ENCODE measurements at places on chromosomes 16 and 17. TPM values are rescaled to one million over a fixed set of nuclear protein-coding genes. Genes with fewer than 3 reads are reported as not detected.

DNA sequence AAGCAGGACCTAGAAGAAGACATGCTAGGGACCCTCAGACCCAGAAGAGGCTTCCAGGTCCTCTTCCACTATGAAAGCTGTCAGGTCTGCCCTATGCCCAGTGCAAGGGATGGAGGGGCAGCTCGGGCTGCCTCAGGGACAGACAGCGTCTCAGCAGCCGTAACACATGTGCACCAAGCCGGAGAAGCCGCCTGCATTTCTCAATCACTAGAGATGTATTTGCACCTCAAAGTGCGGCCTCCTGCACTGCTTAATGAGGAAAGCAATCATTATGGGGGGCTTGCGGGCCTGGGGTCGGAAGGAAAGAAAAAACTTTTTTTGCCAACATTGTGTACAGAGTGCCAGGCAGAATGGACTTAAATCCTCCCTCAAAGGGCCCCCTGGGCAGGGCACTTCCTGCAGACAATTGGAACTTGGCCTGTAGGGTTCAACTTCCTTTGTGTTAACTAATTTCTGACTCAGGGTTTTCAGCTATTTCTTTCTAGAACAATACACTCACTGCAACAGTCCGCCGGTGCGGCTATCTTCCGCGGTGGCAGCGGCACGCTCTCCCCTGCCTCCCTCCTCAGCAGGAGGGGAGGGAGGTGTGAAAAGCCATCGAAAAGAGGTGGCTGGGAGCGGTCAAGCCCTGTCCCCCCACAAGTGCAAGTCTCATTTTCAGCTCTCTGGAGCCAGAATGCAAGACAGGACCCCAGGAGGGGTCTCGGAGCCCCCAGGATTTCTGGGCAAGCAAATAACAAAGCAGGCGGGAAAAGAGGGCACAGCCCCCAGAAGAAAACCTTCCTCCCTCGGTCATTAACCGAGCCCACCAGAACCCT, 101.2 kb downstream of the ZNF423 start:
- H3K27ac ChIP-seq, result no peak overlapping the region
- peaks cover 20% of the 10 kb centered on the region for H3K27me3 ChIP-seq
- H3K4me1 ChIP-seq, result peaks cover 12% of the 10 kb centered on the region
- no peak for DNase-seq

DNA sequence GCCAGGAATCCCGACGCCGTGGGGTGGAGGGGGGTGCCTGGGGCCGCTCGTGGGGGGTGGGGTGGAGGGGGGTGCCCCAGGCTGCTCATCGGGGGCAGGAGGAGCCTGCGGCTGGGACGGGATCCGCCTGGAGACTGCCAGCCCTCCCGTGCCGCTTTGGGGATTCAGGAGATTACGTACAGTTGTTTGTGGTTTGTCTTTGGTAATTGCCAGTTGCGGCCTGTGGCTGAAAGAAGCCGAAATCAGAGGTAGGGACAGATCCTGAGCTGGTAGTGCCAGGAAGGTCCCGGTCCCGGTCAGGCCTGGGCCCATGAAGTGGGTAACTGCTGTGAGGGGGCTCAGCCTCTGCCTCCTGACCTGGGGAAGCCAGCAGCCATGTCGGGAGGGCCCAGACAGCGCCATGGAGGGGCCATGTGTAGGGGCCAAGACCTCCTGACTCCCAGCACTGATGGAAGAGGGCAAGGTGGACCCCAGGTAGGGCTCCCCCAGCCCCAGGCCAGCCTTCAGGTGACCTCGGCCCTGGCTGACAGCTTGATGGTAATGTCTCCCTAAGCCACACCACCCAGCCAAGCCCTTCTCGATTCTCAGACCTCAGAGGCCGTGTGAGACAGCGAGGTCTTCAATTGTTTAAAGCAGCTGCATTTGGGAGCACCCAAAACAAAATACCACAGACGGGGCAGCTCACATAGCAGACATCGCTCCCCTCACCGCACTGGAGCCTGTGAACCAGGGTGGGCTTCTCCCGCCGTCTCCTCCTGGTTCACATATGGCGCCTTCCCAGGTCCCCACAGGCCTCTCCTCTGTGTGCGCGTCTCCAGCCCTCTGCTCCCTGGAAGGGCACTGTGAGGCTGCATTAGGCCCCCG, 34.9 kb upstream of the SSTR5 start:
- no peak for DNase-seq
- H3K27me3 ChIP-seq, result no peaks in the 10 kb centered on the region
- no peak overlapping the region for H3K4me3 ChIP-seq

The SLC38A7 gene
- 10.3 TPM for total RNA-seq

The KRTAP4-1 gene
- not detected for total RNA-seq

The COX10 gene
- 23.3 TPM for total RNA-seq

DNA sequence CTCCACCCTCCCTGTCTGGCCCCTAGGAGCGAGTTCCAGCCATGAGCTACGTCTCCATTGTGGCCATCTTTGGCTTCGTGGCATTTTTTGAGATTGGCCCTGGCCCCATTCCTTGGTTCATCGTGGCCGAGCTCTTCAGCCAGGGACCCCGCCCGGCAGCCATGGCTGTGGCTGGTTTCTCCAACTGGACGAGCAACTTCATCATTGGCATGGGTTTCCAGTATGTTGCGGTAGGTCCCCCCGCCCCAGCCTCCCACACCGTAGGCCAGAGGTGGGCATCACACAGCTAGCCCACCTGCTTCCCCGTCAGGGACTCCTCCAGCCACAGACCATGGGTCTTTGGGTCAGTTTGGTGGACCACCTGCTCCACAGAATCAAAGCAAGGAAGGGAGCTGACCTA, 4.2 kb downstream of the SLC2A4 start:
- no peaks in the 10 kb centered on the region for H3K36me3 ChIP-seq
- no peak for DNase-seq
- H3K4me1 ChIP-seq, result peaks cover 20% of the 10 kb centered on the region
- H3K27me3 ChIP-seq, result peaks cover 30% of the 10 kb centered on the region
- H3K4me3 ChIP-seq, result no peak overlapping the region

DNA sequence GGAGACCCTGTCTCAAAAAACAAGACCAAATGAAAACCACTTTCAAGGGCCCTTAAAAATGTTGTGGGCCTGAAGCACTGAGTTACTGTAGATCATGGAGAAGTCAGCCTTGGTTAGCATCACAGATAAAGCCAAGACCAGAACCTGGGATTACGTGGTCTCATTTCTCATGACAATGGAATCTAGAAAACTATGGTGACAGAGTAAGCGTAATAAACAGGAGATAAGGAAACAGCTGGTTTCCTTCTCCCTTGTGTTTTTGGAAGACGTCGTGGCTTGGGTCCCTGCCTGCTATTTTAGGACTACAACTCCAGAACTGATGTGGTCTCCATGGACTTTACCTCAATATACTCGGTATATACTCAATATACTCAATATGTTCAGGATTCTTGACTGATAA, 180.7 kb upstream of the ZFHX3 start:
- no peak overlapping the region for H3K4me3 ChIP-seq
- no peak overlapping the region for H3K27ac ChIP-seq
- no peaks in the 10 kb centered on the region for H3K4me1 ChIP-seq

GRCh38 chr17:59124665-59125064, 18.0 kb upstream of the TRIM37 start:
- peaks cover 1% of the 10 kb centered on the region for H3K4me1 ChIP-seq
- no peak for DNase-seq

DNA sequence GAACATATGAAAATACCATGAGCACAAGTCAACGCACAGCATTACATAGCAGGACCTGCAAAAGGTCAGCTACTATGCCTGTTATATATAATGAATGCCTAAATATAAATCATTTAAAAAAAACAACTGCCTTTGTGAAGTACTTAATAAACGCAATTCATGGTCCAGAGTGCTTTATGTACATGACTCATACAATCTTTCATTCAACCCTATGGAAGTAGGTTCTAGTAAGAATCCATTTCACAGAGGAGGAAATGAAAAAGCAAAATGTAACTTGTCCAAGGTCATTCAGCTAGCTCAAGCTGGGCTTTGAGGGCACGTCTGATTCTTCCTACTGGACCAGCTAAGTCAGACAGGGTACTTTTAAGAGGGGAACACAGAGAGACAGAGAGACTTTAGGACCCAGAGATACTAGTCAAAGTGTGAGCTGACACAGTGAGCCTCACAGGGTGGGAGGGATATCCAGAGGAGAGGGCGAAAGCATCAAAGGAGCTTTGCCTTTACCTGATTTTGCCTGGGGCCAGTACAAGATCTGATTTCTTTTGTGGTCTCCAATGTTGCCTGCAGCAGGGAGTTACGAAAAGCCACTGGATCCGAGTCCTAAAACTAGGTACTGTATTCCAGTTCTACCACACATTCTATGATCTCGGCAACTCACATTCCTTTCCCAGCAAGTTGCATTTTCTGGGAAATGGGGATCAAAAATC, 83.4 kb upstream of the ZFHX3 start:
- no peaks in the 10 kb centered on the region for H3K27me3 ChIP-seq
- H3K4me3 ChIP-seq, result no peak overlapping the region
- no peak overlapping the region for H3K27ac ChIP-seq
- DNase-seq, result no peak
- H3K36me3 ChIP-seq, result no peaks in the 10 kb centered on the region

DNA sequence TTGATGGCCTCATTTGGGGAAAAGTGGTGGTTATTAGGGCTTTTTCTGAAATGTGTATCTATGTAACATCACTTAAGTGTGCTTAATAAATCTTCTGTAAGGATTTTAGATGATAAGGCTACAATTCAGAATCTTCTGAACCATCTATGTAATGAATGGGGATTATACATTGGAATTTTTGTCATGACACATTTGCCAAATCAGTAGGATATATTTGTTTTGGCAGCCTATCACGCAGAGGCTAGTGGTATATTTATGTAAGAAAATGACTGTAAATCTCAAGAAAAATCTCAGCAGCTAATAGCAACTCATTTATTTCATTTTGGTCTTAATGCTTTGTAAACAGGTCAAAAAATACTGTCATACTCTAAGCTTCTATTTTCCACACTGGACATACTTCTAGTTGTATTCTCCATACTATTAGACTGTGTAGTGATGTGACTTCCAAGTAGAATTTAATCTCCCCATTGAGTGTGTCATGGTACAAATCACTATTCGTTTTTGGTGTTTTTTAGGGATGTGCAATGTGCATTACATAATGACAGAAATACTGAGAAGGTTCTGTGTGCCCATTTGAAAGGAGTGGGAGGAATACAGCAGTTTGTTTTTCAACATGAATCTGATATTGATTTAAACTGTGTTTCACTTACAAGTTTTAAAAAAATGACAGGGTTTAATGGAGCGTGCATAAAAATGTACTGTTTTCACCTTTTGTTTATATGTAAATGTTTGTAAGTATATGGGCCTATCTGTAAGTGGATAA, 29.2 kb downstream of the CLUH start:
- peaks cover 48% of the 10 kb centered on the region for H3K36me3 ChIP-seq
- no peak overlapping the region for H3K27ac ChIP-seq
- H3K4me3 ChIP-seq, result no peak overlapping the region
- no peaks in the 10 kb centered on the region for H3K4me1 ChIP-seq

The DNAH9 gene
- not detected for total RNA-seq

The CDH13 gene
- total RNA-seq, result not detected

GRCh38 chr16:85303354-85303883, 191.1 kb upstream of the CIBAR2 start:
- H3K4me3 ChIP-seq, result peak overlapping the region; percentile 71
- H3K4me1 ChIP-seq, result peaks cover 52% of the 10 kb centered on the region
- DNase-seq, result peak; percentile 87
- H3K27me3 ChIP-seq, result no peaks in the 10 kb centered on the region
- H3K27ac ChIP-seq, result peak overlapping the region; percentile 66

DNA sequence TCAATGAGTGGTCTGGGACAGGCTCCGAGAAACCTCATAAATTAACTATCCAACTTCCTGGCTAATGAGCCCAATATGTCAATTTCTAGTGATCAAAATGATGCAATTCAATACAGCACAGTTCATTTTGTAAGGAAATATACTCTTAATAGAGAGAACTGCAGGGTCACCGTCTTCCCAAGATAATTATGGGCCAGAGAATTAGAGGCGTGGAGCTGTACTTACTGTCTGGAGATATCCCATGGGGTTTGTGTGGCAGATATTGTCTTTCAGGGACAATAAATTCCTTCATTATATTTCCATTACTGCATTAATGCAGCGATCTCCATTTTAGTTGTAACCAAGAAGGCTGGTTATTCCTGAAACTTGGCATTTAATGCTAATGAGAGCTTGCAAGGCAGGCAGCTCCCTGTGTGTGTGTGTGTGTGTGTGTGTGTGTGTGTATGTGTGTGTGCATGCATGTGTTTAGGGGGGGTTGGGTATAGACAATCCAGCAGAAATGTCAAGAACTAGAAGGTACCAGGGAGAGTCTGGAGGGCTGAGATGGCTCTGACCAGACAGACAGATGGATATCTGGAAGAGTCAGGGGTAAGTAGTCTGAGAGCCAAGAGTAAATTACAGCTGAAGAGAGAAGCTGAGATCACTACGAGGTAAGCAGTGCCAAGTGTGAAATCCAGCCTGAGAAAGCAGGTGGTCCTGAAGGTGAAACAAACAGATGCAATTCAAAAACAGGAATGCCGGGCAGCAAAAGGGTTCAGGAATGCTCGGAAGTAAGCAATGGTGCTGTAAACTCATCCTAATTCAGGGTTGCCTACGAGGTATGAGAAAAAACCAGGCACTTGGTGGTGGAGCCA, 393.0 kb downstream of the CA10 start:
- H3K4me1 ChIP-seq, result no peaks in the 10 kb centered on the region
- H3K36me3 ChIP-seq, result no peaks in the 10 kb centered on the region
- no peak overlapping the region for H3K27ac ChIP-seq
- peaks cover 4% of the 10 kb centered on the region for H3K27me3 ChIP-seq
- no peak for DNase-seq

The TAC4 gene
- total RNA-seq, result not detected

DNA sequence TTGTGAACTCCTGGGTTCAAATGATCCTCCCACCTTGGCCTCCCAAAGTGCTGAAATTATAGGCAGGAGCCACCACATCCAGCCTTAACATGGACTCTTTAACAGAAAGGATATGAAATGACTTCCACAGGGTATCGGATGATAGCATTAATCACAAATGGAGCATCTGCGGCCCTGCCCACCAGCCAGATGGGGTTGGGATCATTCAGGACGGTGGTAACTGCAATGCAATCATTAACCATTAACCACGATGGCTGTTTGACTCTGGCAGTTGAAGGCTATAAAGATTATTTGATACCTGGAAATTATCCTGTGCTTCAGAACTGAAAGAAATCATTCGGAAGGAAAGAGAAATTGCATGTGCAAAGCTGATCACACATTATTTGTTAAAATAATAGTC, 5.3 kb upstream of the CHST5 start:
- H3K4me3 ChIP-seq, result no peak overlapping the region
- no peaks in the 10 kb centered on the region for H3K4me1 ChIP-seq
- H3K27me3 ChIP-seq, result no peaks in the 10 kb centered on the region
- DNase-seq, result no peak
- H3K27ac ChIP-seq, result no peak overlapping the region
- H3K36me3 ChIP-seq, result no peaks in the 10 kb centered on the region
